ENCODE measurements at places on chromosomes 1 and 21.

- DNase-seq: no peak
These were observed 536.6 kb upstream of the USP24 start for GRCh38 chr1:55751776-55752175.

- no peak for DNase-seq
These were observed 82.9 kb upstream of the CXADR start for GRCh38 chr21:17429936-17430335.

- DNase-seq: peak; percentile 47
These were observed 78.4 kb upstream of the GPR88 start for GRCh38 chr1:100459358-100460114.

GRCh38 chr1:179023946-179024650 lies 1.6 kb upstream of the FAM20B start:
- DNase-seq: no peak

- no peak for DNase-seq
These were observed 40.2 kb downstream of the SUSD4 start for GRCh38 chr1:223323491-223324484.

- DNase-seq: no peak
These were observed 20.7 kb upstream of the POFUT2 start for GRCh38 chr21:45308194-45309068.

DNA sequence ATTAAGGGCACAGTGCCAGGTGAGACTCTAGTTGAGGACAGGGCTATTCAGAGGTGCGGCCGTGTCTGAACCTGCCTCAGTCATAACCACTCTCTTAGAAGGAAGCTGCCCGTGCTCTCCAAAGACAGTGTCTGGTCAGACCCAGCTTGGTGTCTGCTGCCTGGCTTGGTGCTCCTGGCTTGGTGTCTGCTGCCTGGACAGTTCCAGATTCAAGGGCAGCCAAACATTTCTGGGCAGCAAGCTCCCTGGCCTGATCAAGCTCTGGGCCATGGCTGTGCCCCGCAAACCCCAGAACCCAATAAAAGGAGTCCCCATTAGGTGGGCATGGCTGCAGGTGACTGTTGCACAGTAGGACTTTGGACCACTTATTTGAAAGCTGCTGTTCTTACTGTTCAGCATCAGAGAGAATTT lies 27.7 kb downstream of the NEK2 start:
- no peak for DNase-seq

DNA sequence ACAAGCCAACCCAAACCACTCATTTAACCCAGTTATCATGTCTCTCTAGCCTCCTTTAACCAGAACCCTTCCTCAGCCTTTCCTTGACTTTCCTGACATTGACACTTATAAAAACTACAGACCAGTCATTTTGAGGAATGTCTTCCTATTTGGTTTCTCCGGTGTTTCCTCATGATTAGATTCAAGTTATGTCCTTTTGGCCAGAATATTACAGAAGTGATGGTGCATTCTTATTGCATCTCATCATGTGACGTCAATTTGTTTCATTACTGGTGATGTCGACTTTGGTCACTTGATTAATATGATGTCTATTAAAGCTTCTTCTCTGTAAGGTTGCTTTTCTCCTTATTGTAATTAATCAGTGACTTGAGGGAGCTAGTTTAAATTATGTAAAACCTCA lies 6.1 kb upstream of the RCSD1 start:
- no peak for DNase-seq
